ENCODE measurements at places on chromosomes 5 and 9.

- DNase-seq, result peak; percentile 82
Observed at GRCh38 chr5:93512799-93513198, 68.2 kb downstream of the NR2F1-AS1 start.

GRCh38 chr5:139402561-139403158, 1.2 kb downstream of the SPATA24 start:
- no peak for DNase-seq

- DNase-seq, result peak; percentile 93
Observed at GRCh38 chr9:29625292-29625731, 2052.0 kb upstream of the C9orf72 start.

GRCh38 chr5:178145965-178146820, 7.5 kb downstream of the NHP2 start:
- DNase-seq, result peak; percentile 28

GRCh38 chr9:121380846-121381245, 10.8 kb upstream of the STOM start:
- DNase-seq, result peak; percentile 39

GRCh38 chr5:145743396-145744061, 91.6 kb downstream of the PRELID2 start:
- no peak for DNase-seq

- no peak for DNase-seq
Observed at GRCh38 chr5:125115195-125115525, 368.7 kb upstream of the ZNF608 start.

DNA sequence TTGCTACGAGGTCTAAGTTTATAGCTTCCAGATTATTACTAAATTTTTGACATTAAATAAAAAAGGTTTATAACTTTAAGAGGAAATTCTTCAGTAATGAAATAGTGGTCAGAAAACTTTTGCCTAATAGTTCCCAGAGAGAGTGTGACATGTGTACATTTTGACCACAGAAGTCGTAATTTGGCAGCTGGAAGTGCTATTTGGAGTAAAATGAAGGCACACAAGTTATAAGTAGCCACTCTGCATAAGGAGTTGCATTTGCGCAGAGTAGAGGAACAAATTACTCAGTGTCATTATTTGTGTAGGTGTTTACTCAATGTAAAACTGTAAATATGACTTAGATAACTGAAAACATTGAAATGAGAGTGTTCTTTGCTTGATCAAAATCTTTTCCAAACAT, 408.4 kb downstream of the CCDC171 start:
- peak; percentile 11 for DNase-seq

GRCh38 chr9:110655754-110656641, 12.6 kb upstream of the MUSK start:
- peak; percentile 53 for DNase-seq

GRCh38 chr9:99309141-99309939, 87.3 kb downstream of the SEC61B start:
- no peak for DNase-seq

GRCh38 chr5:137995077-137995748, 37.7 kb downstream of the FAM13B start:
- DNase-seq, result peak; percentile 14

DNA sequence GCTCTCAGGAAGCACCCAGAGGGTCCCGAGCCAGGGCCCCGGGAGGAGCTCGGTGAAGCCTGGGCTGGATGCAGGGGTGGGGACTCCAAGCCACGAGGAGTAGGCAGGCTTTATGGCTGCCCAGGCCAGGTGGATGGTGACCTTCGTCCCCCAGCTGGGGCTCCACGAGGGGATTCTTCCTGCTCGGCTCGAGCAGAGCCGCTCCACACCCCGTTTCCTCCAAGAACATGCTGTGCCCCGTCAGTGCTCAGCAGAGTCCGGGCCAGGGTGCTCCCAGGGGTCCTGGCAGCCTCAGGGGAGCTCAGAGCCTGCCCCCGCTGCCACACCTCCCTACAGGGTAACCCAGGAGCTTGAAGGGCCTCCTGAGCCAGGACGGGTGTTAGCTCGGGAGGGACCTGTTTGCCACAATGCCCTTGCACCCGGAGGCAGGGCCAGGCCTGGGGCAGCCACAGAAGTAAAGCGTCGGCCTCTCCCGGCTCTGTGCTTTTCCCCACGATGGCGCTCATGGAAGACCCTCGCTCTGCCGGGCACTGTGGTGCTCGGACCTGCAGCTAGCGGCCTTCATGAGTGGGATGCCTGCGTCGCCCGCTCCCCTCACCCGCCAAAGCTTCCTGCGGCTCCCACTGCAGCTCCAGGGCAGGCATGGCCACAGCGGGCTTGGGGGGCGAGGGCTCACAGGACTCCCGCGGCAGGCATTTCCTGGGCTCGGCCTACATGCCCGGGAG, 86.8 kb downstream of the KCNT1 start:
- DNase-seq, result no peak

GRCh38 chr5:17343675-17344074, 126.2 kb downstream of the BASP1 start:
- DNase-seq, result peak; percentile 73

DNA sequence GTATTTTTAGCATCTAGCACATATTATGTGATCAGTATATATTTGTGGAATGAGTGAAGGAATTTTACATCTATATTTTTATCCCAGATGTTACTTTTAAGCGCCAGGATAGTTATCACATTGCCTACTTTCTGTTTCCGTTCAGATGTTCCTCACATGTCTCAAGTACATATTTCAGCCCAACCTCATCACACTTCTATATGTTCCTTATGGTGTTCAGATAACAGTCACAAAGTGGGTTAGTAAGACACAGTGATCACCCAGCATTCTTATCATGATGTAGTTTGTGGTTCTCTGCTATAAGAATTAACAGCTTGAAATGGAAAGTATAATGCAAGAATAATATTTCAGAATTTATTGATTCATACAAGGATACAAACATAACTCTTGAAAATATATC, 170.0 kb upstream of the RASA1 start:
- no peak for DNase-seq

GRCh38 chr5:174609116-174609515, 115.3 kb upstream of the MSX2 start:
- no peak for DNase-seq

GRCh38 chr5:124816381-124816780, 69.9 kb upstream of the ZNF608 start:
- DNase-seq, result peak; percentile 30

GRCh38 chr5:41832430-41832829, 37.8 kb downstream of the OXCT1 start:
- no peak for DNase-seq

GRCh38 chr5:17477573-17478265, 20.3 kb upstream of the TAF11L2 start:
- no peak for DNase-seq

- DNase-seq, result no peak
Observed at GRCh38 chr5:93584596-93585040, 1.6 kb downstream of the NR2F1 start.

- peak; percentile 66 for DNase-seq
Observed at GRCh38 chr9:89046832-89047231, 55.6 kb downstream of the S1PR3 start.

- DNase-seq, result no peak
Observed at GRCh38 chr5:124157320-124157719, 589.1 kb downstream of the ZNF608 start.

- DNase-seq, result no peak
Observed at GRCh38 chr5:30001826-30002225, 1191.7 kb upstream of the CDH6 start.

DNA sequence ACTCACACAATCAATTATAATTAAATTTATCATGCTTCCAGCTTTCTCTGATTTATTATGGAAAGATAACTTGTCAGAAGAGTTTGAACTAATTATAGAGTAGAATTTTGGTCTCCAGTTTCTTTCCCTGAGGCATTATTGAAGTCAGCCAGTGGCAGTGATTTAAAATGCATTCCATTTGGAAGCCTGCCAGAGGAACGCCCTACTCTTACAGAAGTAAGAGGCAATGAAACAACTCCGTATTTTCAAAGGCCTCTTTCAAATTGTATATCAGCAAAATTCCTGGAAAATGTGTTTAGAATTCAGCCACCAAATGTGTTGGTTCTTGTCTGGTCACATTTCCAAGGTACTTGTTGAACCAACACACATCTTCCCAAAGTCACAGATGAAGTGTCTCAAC, 640.9 kb downstream of the SEMA5A start:
- peak; percentile 67 for DNase-seq

DNA sequence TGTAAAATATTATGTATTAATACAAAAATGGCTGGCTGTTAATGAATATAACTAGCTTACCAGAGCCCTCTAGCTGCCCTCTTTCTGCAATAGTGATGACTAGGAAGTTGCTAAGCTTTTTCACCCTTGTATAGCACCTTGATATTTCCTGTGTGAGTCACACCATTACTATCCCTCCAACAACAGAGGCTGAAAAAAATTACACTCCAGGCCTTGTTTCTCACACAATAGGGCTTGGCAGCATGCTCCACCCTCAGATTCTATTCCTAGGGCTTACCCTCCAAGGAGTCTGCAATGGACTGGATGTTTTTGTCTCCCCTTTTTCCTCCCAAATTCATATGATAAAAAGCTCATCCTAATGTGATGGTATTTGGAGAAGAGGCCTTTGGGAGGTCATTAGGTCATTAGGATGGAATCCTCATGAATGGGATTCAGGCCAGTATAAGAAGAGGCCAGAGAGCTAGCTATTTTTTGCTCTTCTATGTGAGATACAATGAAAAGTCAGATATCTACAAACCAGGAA, 184.6 kb upstream of the MAP1B start:
- DNase-seq, result peak; percentile 85

DNA sequence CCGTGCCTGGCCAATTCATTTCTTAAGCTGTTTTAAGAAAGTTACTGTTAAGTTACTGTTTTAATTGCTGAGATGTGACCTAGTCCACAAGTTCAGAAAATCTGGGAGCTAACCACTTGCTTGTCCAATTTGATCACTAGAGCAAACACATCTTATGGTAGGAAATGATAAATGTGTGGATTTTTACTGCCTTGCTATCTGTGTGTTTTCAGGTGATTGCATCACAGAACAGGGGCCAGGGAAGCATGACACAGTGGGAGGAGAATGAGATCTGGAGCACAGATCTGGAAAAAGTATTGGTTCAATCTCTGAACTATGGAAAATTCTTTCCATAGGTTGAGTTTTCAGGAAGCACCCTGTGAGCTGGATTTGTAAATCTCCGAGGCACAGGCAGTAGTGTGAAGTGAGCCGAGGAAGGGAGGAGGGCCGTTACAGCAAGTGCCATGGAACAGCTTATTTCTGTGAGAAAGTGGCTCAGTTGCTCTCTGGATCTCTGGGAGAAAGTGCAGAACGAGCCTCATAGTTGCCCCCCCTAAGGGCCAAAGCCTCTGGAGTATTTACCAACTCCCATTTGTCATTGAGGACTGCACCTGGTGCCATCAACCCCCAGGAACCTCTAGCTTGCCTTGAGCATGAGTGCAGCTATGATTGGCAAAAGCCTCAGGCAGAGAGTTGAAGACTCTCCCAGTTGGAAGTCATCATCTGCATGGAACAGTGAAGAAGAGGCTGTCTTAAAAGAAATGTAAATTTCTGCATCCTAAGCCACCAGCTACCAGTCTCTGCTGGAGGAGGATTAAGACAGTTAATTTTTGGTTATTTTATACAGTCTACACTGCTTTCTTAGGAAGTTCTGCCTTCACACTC, 161.8 kb upstream of the CLINT1 start:
- peak; percentile 82 for DNase-seq

DNA sequence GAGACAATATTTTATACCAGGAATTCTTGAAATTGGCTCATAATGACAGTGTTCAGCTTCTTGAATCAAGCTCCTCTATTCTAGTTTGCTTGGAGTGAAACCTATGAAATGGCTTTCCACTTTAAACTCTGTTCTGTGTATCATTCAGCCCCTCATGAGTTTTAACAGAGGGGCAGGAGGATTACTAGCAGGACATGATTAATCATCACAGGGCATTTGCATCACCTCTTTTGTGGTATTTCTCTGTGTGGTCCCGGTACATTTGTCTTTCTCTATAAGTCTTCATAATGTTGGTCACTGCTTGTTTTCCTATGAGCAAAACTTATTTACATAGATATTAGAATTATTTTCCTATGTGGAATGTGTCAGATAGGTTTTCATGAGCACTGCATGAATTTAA, 21.2 kb downstream of the CAST start:
- DNase-seq, result no peak

DNA sequence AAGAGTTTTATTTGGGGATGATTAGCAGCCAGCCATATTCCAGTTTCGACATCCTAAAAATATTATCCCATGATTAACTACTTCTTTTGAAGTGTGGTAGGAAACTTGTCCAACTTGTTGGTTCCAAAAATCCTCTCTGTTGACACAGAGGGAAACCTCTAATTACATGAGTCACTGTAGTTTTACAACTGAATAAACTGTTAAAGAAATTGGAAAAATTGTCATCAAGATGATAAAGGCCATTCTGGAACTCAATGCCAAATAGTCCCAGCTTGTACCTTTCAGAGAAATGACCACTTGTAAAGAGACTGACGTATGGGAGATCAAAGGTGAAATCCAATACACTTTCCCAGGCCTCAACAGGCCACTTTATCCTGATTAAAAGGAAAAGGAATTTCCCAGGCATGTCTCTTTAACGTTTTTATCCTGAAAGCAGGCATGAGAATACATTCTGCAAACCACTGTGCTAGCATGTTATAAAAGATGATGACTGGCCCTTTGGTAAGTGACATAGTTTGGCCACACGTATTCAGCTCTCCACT, 261.6 kb downstream of the GLIS3 start:
- DNase-seq, result peak; percentile 17

- no peak for DNase-seq
Observed at GRCh38 chr5:149267241-149267973, 4.3 kb upstream of the AFAP1L1 start.

DNA sequence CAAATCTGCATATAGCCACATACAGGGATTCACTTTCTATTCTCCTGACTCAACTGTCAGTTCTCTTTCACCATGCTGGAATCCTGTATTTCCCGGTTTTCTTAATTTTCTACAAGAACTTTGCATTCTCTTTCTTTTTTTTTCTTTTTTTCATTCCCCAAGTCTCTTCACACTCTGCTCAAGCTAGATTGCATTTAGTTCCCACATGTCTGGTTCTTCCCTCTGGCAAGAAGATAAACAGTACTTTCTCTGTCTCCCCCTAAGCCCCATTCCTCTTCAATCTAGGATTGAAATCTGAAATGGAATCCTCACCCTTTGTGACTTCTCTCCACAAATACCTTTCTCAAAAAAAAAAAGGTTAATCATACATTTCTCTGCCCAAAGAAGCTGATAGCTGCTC, 64.2 kb upstream of the SLC12A2 start:
- DNase-seq, result no peak

DNA sequence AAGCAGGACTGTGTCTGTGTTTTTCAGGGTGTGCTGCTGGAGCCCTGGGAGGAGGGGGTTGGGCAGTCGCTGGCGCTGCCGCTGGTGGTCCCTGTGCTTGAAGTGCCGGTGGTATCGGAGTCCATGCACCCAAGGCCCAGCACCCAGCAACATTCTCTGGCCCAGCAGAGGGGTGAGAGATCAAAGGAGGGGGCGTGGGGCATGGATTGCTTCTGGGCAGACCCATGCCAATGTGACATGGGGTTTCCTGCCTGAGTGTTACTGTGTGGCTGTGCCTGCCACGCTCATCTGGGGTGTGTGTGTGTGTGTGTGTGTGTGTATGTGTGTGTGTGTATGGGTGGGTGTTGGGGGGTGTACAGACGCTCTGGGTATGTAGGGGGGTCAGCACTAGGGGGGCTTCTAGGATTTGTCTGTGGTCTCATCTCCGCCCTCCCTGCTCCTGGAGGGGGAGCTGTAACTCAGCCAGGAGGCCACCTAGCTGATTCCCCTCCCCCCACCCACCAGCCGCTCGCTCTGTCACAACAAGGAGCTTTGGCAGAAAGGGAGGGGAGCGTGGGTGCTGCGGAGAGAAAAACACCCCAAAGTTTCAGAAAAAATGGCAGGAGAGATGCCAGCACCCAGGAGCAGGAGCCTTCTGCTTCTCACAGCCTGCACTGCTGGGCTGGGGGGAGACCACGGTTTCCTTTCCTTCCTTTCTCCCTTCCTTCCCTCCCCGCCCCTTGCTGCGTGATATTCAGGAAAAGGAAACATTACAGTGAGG, 35.9 kb upstream of the HSPA9 start:
- DNase-seq, result no peak

Data from fibroblast of upper back skin (primary cell).